Activated T-cell treated with anti-CD3 and anti-CD28 coated beads, Interleukin-2, amount 50 U/mL, for 4 hours (primary cell): ENCODE measurements at places on chromosomes 13 and 19. TPM values are rescaled to one million over a fixed set of nuclear protein-coding genes. Genes with fewer than 3 reads are reported as not detected.

GRCh38 chr13:48233889-48234488 lies 983 bp downstream of the ITM2B start:
- DNase-seq = no peak

The ZNF600 gene
- 2.4 TPM for total RNA-seq

DNA sequence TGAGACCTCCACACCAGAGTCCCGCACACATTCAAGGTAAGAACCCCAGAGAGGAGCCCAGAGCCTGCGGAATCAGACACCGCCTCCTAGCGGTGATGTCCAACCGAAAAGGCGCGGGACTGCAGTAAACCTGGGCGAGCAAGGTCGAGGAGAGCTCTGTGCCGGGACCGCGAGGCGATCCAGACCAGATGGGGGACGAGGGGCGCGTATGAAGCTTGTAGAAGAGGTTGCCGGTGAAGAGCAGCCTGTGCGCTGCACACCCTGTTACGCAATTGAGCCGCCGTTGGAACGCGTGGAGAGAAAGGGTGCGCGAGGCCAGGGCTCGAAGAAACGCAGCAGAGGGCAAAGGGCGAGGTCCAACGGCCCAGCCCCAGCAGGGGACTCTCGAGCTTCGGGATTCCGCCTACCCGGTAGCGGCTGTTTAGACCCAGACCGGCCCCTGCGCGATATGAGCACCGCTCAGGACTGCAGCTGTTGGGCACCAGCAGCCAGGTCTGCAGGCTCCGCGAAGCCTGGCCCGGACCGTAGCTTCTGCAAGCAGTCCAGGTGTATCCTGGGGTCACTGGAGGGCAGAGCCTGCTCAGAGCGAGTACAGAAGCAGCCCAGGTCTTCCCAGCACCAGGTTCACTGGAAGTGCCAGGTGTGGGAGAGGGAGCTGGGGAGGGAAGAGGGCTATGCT lies 65.9 kb upstream of the ZNF599 start:
- no peak for DNase-seq

- DNase-seq = no peak
Measured at GRCh38 chr13:112446867-112447266, 70.7 kb downstream of the SPACA7 start.
